NCI-H774 (cell line): ENCODE measurements at places on chromosomes 4 and X.

- DNase-seq, result no peak
Observed at GRCh38 chr4:3522326-3522640, 9.9 kb downstream of the LRPAP1 start.

DNA sequence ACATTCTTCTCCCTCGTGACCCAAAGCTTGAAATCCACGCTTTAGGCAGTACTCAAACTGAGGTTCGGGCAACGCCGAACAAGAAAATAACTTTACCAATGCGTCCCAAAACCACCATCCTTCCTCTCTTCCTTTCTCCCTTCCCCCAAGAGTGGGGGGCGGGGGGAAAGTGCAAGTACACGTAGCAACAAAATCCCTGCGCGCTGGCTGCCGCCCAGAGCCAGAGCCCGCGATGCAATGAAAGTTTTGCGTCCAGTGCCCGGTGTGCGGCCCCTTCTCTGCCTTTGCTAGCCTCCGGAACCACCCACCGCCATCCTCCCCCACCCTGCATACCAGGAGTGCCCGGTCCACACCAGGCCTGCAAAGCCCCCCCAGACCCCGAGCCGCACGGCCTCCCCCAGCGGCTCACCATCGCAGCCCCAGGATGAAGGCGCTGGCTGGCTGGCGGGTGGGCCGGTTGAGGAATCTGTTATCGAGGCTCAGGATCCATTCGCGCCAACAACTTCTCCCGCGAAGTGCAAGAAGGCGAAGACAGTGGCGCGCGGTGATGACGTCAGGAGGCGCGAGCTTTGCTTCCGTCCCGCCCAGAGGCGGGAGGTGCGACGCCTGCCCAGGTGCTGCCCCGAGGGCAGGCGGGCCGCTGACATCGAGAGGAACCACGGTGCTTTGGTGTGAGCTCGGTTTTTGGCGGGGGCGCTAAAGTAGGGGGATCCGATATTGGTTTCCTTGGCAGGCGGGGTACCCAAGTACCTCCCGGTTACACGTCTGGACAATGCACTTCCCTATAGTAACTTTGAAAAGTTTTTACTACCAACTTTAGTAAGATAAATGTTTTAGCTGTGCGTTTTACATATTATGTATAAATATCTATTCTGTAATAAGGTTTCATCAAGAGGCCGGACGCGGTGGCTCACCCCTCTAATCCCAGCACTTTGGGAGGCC lies at the start of gene RFC1:
RFC1 (minus strand) TSS at position 533 of the 942 bp plus-strand sequence; CDS start at position 412, 121 bp downstream.
- peak; percentile 89 for DNase-seq

GRCh38 chr4:119059221-119059620 lies 76.4 kb upstream of the MYOZ2 start:
- no peak for DNase-seq

GRCh38 chrX:136491832-136492231 lies 4.1 kb downstream of the BRS3 start:
- no peak for DNase-seq

GRCh38 chr4:124487651-124488050 lies 224.9 kb downstream of the ANKRD50 start:
- no peak for DNase-seq

DNA sequence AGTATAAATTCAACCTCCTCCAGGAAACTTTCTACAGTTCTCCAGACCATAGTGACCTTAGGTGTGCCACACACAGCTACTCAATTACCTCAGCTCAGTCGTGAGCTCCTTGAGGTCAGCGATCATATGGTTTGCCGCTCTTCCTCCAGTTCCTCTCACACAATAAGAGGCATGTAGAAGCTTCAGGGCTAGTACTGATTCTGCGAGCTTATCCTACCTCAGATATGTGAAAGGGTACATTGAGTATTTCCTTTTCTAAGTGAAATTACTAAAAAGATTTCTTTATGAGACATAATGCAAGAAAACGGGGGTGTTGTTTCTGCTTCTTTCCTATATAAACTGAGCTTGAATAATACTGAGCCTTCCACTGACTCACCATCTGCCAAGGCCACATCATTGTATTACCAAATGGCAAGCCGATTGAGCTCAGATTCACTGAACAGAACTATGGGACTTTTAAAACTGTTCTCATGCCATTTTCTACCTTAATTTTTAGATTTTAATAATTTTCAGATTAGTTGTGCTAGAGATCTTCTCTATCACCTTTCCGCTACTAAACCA lies 183.1 kb downstream of the HS6ST2 start:
- no peak for DNase-seq

DNA sequence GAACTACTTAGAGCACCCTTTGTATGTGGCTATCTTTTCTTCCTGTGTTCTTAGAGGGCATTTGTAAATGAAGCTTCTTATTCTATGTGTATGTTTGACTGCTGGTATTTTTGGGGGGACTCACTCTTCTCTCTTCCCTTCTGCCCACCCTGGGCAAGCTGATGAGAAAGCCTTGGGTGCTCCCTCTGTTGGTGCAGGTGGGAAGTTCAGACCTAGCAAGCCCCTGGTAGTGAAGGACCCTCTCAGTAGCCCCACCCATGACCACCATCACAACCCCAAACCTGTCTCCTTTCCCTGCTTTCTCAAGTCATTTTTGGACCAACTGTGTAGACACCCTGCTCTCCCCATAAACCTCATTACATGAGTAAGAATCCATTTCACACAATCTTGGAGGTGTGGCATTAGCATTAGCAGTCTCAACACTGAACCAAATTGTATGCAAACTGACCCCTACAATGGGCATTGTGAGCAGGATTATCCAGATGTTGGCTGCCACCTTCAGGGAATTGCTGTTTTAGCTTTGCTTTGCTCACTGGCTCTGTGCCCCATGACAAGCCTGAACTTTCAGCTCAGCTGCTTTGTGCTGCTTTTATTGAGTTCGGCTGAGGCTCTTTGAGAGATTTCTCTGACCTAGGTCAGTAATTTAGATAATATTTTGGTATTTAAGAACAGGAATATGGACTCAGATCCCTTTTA lies 27.9 kb downstream of the TRIM61 start:
- DNase-seq, result no peak

DNA sequence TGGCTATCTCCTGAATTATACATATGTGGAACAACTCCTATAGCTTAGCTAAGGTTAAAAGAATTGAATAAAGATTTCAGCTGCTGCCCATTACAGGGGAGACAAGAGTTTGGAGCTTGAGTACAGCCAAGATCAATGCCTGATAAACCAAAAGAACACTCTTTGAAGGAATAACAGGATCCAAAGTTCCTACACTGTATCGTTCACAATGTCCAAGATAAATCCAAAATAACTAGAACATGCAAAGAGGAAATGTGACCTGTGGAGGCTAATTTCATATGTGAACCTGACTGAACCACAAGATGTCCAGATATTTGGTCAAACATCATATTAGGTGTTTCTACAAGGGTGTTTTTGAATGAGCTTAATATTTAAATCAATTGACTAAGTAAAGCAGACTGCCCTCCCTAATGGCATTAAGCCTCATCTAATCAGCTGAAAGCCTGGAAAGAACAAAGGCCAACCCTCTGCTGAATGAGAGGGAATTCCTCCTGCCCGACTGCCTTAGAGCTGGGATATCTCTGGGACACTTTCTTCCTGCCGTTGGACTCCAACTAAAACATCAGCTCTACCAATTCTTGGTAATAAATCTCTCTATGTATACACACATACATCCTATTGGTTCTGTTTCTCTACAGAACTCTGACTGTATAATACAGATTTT lies 19.2 kb downstream of the RFC1 start:
- DNase-seq, result no peak

GRCh38 chr4:182904211-182904761 lies 12.9 kb downstream of the DCTD start:
- DNase-seq, result no peak

DNA sequence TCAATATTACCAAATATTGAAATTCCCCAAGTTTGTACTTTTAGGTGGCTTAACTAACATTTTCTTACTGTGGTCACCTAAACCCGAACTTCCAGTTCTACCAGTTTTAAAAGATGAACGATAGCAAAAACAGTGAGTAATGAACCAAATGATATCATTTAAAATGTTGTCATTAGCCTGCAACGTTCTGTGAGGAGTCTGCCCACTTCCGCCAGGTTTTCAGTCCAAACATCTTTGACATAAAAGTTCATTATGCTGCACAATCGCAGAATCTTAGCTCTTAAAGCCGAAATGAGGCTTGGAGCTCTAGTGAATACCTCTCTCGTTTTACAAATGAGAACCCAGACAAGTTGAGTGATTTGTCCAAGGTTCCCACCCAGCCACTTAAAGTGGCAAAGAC lies 762 bp downstream of the PIGA start:
- DNase-seq, result no peak

- DNase-seq, result no peak
Observed at GRCh38 chr4:74057588-74057987, 19.1 kb upstream of the CXCL3 start.

GRCh38 chr4:102598086-102598761 lies 97.1 kb downstream of the NFKB1 start:
- DNase-seq, result no peak

DNA sequence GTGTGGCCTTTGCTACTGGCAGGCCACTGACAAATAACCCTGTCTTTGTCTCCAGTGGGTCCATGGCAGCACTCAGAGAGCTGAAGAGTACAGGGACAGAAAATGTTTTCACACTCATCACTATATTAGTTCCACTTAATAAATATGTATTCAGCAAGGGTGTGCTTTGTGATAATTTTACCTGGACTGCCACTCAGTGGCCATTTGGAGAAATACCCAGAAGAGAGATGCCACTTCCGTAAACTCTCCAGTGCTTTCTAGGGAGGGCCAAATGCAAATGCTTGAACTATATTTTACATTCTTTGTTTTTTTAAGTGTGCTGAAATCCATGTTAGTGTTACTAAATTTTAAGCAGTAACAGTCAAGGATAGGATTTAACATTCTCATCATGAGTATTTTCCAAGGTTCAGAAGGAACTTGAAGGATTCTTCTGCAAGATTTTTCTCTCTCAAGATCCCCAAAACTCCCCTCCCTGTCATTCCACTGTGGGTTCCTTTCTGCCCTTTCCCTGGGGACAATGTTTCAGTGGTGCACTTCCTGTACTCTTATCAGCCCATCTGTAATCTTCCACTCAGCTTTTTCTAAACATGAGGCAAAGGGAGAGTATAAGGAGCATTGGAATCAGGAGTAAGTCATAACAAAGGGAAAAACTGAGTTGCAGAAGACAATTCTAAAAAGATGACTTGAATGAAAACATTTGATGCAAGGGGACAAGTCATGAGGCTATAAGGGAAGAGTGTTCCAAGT lies 46.0 kb downstream of the TFDP3 start:
- no peak for DNase-seq

GRCh38 chr4:92618968-92619367 lies 315.2 kb downstream of the GRID2 start:
- DNase-seq, result no peak

DNA sequence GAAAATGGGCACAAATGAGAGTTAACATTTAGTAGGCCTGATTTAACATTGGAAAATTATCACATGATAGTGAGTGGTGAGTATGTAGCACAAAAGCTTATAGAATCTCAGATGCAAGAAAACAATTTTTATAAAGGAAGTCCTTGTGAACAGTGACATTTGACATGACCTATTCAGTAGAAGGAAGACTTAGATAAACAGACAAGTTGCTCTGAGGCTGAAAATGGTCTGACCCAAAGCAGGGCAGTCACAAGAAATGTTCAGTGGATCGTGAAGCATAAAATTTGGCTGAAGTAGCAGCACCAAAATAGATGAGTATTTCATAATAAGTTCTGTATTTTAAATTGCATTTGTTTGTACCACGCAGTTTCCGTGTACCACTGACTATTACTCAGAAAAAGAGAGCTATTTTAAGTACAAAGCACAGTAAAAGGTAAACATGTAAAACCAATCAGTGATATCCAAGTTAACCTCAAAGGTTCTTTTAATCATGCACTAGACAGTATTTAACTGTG lies 605.7 kb upstream of the PABPC4L start:
- DNase-seq, result no peak

- no peak for DNase-seq
Observed at GRCh38 chr4:140705625-140706275, 50.4 kb downstream of the TBC1D9 start.

DNA sequence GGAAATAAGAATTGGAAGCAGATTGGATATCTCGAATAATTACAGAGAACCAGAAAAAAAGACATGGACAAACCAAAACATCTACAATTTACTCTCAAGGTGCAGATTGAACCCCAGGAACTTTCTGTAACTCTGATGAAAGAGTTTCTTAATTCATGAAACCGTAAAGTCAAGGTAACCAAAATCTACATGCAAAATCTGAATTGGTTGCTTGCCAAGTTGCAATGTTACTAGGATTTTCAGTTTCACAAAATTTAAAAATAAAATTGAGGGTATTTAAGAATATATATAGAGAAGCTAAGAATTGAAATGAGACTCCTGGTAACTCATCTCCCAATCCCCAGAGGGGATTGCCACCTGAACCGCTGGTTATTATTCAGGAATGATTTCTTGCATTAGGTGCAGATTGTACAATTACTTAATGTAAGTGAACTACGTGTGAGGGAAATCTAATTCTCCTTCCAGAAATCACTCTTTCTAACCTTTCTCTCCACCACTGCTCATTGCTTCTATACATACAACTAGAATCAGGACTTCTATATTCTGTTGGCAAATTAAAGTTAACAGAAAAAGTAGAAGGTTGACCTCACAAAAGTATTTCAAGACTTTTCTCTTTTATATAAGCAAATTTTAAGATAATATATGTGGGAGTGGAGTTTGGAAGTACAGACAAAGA lies 221.5 kb upstream of the NDST4 start:
- no peak for DNase-seq

DNA sequence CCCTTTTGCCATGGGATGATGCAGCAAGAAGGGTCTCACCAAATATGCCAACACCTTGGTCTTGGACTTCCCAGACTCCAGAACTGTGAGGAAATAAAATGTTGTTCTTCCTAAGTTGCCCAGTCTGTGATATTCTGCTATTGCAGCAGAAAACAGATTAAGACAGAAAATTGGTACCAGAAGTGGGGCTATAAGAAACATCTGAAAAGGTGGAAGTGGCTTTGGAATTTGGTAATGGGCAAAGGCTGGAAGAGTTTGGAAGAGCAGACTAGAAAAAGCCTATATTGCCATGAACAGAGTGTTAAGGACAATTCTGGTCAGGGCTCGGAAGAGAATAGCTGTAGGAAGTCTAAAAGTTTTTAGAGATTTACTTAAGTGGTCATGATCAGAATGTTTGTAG lies 27.4 kb downstream of the CASP6 start:
- DNase-seq, result no peak

DNA sequence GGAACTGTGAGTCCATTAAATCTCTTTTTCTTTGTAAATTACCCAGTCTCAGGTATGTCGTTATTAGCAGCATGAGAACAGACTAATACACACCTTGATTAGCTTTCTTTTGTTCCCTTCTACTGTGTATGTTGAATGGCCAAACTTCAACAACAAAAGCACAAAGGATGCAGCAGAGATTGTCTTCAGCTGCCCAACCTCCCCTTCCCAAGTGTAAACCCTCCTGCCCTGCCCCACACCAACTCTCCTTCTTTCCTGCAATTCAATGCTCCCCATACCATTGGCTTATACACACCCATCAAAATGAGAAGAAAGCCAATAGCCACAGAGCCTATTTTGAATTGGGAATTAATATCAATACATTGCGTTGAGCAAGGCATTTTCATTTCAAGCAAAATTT lies 27.8 kb downstream of the ANOS1 start:
- no peak for DNase-seq
